ENCODE measurements at places on chromosomes 1 and 21.

GRCh38 chr1:15738416-15739113 lies 2.5 kb downstream of the SLC25A34 start:
- DNase-seq: no peak

DNA sequence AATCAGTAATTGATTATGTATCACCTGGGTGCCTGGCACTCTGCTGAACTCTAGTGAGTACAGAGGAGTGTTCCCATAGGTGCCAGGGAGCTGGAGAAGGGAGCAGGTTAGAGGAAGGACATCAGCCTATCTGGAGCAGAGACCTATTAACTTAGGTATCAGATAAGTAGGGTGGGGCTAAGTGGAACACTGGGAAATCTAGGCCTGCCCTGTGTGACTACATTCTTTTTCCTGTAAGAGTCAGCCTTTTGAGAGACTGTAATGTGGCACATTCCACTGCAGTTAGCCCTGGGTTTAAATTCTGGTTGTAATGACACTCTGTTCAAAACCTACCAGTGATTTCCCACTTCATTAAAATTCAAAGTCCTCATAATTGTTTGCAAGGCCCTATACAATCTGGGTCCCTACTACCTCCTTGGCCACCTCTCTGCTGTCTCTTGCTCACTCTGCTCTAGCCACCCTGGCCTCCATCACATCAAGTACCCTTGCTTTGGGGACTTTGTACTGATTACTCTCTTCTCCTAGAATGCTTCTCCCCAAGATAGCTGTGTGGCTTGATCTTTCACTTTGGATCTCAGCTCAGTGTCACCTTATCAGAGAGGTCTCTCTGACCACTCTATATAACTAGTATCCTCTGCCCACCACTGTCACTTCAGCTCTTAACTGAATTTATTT lies 12.9 kb downstream of the STX12 start:
- DNase-seq: no peak

DNA sequence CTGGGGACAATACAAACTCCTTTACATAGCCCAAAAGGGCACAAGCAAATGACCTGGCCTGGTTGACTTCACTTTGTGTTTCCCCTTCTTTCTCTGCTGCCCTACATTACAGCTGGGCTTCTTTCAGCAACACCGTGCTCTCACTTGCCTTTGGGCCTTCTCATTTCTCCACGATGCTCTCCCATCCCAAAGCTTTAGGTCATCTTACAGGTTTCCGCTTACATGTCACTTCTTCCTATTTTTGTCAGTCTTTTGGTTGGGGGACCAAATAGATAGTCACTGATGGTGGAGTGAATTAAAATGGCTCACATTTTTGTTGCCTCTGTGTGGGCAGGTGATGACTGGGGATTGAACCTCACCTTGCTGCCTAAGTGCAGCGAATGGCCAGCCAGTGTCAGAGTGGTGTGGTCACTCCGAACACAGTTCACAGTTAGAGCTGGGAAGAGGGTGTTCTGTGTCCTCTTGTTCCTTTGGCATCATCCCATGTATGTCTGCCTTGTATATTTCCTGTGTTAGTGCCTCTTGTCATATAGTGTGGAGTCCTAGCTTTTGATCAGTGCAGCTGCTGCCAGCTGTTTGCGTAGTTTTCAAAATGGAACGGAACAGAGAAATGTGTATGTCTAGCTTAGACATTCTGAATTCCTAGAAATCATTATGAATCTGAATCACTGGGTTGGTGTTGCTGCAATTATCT lies 134.8 kb downstream of the NOS1AP start:
- DNase-seq: no peak

DNA sequence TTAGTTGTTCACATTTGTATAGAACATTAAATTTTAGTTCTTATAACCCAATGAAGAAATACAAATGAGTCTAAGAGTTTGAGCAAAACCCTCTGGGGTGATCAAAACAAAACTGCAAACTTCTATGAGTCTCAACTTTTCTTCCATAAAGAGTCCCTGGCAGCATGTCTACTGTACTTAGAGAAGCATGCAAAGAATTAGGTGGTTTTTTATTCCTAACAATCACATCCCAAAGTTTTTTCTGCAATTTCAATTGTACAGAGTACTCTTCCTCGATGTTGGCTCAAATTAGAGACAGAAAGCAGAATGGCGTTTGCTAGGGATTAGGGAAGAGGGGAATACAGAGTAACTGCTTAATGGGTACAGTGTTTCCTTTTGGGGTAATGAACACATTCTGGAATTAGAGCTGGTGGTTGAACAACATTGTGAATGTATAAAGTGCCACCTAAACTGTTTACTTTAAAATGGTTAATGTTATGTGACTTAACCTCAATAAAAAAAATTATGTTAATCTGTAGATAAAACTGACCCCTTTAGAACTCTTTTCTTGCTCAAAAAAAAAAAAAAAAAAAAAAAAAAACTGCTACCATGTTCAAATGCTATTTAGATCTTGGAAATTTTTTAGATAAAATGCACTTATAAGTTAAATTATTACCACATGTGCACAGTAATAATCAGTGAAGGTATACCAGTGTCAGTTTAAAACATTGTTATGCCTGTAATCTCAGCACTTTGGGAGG lies 4.8 kb downstream of the RC3H1 start:
- no peak for DNase-seq

DNA sequence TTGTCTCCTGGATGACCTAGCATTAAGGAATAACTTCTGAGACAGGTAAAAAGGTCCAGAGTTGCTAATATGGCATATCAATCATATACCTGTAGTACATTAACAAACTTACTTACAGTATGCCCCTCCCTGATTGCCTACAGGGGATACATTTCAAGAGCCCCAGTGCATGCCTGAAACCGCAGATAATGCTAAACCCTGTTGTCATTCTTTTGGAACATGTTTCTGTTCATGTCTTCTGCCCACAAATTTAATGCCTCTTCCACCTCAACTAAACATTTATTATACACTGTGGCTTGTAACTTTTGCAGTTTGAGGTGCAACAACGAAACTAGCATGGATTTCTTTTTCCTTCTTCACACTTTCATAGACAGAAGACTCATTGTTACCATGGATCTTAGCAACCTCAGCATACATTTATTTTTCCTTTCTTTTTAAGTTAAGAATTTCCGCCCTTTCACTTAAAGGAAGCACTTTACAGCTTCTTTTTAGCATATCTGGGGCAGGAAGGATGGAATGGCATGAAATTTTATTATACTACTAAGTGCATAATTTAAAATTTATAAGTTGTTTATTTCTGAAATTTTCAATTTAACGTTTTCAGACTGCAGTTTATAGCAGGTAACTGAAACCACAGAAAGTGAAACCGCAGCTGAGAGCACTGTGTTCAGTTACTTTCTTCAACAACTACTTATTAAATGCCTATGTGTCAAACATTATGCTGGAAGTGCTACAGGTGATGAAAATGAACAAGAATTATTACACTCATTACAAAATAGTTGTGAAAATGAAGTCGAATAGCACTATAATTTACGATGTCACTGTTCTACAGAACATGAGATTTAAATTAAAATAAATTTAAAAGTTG lies 25.3 kb downstream of the F13B start:
- no peak for DNase-seq

GRCh38 chr1:21639594-21640041 lies 29.5 kb downstream of the RAP1GAP start:
- no peak for DNase-seq

GRCh38 chr21:38506661-38507281 lies 8.5 kb upstream of the ERG start:
- peak; percentile 75 for DNase-seq
